ENCODE measurements at places on chromosomes 16 and 17. TPM values are rescaled to one million over a fixed set of nuclear protein-coding genes. Genes with fewer than 3 reads are reported as not detected.

GRCh38 chr16:17134586-17134985 is 336.2 kb downstream of the XYLT1 start:
- no peak for DNase-seq

DNA sequence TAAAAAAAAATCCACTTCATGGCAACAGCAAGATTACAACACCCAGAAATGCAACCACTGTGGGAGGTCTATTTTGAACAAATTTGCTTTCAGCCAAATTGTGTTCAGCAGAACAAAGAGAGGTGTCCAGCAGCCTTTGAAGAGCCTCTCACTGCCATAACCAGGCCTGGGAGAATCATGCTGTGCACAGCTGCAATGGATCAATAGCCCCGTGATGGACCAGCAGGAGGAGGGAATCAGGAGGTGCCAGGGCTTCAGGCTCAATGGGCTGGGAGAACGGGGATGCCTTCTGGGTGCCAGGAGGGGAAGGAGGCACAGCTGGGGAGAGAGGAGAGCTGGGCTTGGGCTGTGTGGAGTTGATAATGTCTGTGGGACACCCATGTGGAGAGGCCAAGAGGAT is 366.2 kb upstream of the EEF2KMT start:
- DNase-seq = no peak

GRCh38 chr17:4600563-4600962 is 16.2 kb downstream of the SMTNL2 start:
- no peak for DNase-seq

- DNase-seq = no peak
Observed at GRCh38 chr16:22186517-22186916, 19.6 kb upstream of the EEF2K start.

GRCh38 chr17:68973098-68973846 is 18.1 kb upstream of the ABCA8 start:
- DNase-seq = no peak

DNA sequence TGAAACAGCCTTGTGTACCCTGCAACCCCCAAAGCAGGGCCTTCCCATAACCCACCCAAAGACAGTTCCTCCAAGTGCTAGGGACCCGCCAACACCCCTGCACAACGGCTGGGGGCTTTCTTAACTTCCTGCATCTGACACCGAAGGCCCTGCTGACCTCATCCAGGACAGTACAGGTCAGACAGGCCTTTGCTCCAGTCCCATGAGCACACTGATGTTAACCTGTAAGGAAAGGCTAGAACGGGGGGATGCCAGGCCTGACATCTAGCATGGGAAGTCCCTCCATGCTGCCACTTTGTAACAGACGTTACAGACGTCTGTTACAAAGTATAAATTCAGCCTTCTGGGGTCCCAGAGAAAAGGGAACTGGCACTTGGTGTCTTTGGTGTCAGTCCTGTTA is 369.1 kb downstream of the CPPED1 start:
- DNase-seq = no peak

DNA sequence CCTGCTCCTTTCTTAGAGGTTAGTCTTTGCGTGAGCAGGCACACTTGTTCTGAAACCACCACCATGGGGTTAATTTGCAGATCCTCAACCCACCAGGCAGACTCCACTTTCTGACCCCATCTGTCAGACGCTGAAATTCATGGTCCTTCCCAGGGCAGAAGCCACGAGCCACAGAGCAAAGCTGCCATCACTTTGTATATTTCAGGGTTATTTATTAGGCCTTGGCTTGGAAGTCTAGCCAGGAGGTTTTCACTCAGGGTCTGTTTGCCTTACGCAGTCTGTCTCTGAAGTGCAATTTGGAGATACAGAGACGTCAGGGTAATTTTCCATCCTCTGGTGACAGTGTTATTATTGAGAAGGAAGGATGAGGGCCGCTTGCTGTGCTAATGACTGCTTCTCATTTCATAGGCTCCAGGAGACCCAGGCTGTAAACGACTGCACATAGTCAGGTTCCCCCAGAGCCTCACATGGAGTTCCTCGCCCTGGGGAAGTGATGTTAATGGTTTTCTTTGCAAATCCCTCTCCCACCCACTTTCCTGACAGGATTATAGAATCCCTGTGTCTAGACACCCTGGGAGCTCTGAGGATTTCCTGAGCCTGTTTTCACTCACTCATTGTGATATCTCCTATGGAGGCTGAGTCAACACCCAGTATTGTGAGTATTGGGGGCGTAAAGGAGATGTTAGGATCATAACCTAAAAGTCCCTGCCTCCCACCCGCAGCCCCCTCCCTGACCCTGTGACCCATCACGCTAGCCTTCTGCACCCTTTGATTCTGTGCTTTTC is 269.0 kb downstream of the ABCC12 start:
- peak; percentile 4 for DNase-seq

GRCh38 chr17:17612085-17613022 is 20.8 kb upstream of the PEMT start:
- DNase-seq = no peak

DNA sequence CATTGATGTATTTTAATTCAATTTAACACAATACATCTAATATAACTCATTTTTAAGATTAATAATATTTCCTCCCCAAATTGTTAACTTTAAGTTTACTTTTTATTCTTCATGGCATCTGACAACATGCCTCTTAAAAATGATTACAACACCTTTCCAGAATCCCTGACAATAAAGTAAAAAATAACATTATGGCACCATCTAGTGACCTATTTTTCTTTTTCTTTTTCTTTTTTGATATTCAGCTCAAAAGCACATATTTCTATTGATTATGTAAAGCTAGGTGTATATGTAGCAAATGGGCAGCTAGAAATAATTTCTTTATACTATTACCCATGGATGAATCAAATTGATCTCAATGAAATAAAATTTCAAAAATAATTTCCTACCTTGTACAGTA is 834.3 kb upstream of the CDH8 start:
- no peak for DNase-seq

DNA sequence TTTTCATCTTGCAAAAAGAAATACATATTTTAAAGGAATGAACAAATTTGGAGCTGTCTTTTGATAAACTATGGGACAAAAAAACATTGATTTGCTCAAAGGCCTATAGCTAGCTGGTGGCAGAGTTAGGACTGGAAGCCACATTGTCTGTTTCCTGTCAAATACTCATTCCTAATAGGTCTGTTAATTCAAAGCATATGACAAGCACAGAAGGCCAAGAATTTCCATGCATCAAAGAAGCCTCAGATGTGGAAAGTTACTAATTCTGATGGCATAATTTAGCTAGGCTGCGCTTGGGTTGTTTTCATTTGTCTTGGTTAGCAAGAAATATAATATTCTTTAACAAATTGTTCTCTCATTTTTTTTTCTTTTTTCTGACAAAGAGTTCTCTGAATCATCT is 98.0 kb downstream of the CDK5R1 start:
- DNase-seq = no peak

GRCh38 chr17:57915544-57915943 is 39.7 kb downstream of the CUEDC1 start:
- peak; percentile 76 for DNase-seq

DNA sequence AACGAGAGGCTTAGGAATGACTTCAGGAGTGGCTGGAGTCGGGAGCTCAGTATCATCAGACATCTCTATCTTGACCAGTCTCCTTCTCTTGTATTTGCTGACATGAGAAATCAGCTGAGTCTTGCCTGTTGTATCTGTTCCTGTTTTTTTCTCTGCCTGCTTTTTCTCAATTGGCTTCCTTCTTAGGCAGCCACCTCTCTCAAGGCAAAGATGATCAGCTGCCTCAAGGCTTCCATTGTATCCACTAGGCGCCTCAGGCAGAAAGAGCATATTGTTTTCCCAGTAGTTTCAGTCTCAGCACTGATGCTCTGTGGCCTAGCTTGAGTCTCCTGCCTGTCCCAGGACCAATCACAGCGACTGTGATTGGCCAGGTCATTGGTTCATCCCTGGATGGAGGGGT is 306.2 kb downstream of the CPPED1 start:
- DNase-seq = no peak

DNA sequence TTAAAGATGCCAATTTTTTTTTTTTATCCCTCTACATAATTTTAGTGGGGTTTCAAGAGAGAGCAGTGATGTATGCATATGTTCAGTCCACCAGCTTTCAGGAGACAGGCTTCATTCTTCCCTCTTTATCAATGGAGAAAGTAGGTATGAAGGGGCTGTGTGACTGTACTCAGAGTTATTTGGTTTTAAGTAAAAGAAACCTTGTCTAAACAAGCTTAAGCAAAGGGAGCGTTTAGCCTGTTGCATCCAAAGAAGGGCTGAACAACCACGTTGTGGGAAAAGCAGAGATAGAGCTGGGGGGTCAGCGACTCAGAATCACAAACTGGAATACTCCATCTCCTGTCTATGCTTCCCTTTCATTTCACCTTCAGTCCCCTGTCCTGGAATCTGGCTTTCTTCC is 50.4 kb upstream of the HAS3 start:
- DNase-seq = no peak

- DNase-seq = no peak
Observed at GRCh38 chr16:1488619-1489018, at the start of gene PTX4. PTX4 (minus strand) TSS chr16:1488944; CDS start chr16:1488909, 35 bp downstream.

- DNase-seq = peak; percentile 76
Observed at GRCh38 chr16:58589326-58589905, 40.2 kb downstream of the CNOT1 start.

- no peak for DNase-seq
Observed at GRCh38 chr17:13735861-13736260, 134.1 kb upstream of the HS3ST3A1 start.

- DNase-seq = no peak
Observed at GRCh38 chr17:35235289-35235688, 7.6 kb upstream of the SLFN5 start.

GRCh38 chr17:14276535-14277250 is 24.2 kb upstream of the HS3ST3B1 start:
- DNase-seq = no peak

- no peak for DNase-seq
Observed at GRCh38 chr16:56282451-56282850, 91.2 kb downstream of the GNAO1 start.

GRCh38 chr17:67615011-67615561 is 102.7 kb upstream of the NOL11 start:
- no peak for DNase-seq

DNA sequence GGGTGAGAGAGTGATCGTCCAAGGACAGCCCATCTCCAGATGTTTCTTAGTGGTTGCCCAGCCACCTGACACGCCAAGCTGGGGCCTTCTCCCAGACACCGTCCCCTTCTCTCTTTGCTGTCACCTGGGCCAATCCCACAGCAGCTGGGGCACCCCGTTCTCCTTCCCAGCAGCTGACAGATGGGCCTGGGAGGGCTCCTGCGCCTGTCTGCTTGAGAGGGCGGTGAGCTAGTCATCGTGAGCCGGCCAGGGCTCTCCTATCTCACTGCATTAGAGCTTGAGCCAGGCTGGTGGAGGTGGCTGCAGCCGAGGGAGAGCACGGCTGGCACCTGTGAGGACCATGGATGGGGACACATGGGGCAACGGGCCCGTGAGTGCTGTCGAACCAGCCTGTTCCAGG is 41.2 kb downstream of the RAB11FIP3 start:
- no peak for DNase-seq

- peak; percentile 85 for DNase-seq
Observed at GRCh38 chr17:1365445-1366039, 34.5 kb downstream of the YWHAE start.

- DNase-seq = peak; percentile 15
Observed at GRCh38 chr16:56551796-56552738, 12.8 kb upstream of the MT4 start.

DNA sequence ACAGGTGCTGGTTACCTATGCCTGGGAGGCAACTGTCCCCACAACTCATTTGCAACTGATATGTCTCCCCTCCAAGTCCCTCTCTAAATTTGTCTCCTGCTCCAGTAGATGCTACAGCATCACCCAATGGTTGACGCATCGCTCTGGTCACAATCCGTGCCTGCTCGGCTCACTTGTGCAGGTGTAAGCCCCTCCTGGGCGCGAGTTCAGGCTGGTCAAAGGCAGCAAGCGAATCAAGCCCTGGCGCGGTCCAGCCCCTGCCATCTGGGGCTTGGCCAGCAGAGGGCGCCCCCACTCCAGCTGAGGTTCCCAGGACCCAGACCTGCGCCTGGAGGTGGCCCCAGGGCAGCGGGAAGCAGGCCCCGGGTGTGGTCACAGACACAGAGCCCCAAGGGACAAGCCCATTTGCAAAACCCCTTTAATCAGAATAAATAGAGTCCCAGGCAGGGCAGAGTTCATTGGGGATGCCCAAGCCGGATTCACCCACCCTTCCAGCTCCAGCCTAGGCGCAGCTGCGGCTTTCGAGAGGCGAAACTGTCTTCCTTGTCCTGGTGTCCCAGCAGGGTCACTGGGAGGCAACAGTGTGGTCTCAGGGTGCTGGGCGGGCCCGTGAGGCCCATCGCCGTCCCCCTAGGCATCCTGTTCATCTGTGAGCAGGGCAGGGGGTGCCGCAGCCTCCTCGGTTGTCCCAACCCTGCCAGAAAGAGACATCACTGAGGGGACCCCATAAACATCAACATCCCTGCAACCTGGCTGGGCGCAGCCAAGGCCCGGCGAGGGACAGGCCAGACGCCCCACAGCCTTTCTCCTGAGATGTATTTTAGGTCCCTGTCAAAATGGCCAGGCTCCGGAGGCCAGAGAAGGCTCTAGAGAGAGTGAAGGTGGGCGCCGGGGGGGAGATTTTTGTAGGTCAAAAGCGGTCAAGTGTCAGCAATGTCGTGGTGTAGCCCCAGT is 15.8 kb downstream of the TMC6 start:
- DNase-seq = peak; percentile 57

- no peak for DNase-seq
Observed at GRCh38 chr17:29587591-29587990, 1.9 kb downstream of the GIT1 start.

DNA sequence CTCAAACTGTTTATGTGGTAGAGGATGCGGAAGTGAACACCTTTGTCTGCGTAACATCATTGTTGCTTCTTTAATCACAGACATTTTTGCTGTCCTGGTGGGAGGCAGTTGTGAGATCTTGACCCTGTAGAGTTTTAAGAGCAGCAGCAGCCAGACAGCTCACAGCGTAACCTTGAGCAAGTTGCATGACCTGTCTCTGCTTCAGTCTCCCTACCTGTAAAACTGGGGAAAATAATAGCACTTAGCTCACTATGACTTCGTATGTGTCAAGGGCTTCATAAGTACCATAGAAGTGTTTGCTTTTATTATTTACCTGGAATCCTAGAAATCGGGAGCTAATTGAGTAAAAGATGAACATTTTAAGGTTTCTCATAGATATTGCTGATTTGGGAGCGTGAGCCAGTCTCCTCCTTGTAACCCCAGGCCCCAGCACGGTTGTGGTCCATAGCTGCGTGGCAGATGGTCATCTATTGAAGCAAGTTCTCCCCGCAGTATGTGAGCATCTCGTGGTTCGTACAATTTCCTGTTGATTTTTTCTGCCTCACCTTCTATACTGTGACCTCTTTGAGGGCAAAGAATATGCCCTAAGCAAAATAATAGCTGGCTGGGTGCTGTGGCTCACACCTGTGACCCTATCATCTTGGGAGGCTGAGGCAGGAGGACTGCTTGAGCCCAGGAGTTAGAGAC is 34.4 kb downstream of the GPRC5B start:
- DNase-seq = no peak

GRCh38 chr16:4604401-4604800 is 10.3 kb downstream of the UBALD1 start:
- DNase-seq = no peak

The EVPLL gene
- 0.24 TPM for total RNA-seq

The CCP110 gene
- total RNA-seq = 22.6 TPM

The MPP3 gene
- 11.6 TPM for total RNA-seq

The C16orf92 gene
- total RNA-seq = 8.9 TPM

The NAGS gene
- total RNA-seq = 0.48 TPM

The CCDC200 gene
- total RNA-seq = not detected

The HNF1B gene
- 0.72 TPM for total RNA-seq

The FLII gene
- total RNA-seq = 118 TPM

The CXCL16 gene
- 2.4 TPM for total RNA-seq

The PRPSAP1 gene
- 30.8 TPM for total RNA-seq

The ZACN gene
- total RNA-seq = 1.7 TPM

The COIL gene
- 7.5 TPM for total RNA-seq

The CLEC19A gene
- total RNA-seq = 2.9 TPM

The SLC13A2 gene
- total RNA-seq = 0.72 TPM
